Central memory CD8-positive, alpha-beta T cell (primary cell): ENCODE measurements at places on chromosomes 16 and 17.

DNA sequence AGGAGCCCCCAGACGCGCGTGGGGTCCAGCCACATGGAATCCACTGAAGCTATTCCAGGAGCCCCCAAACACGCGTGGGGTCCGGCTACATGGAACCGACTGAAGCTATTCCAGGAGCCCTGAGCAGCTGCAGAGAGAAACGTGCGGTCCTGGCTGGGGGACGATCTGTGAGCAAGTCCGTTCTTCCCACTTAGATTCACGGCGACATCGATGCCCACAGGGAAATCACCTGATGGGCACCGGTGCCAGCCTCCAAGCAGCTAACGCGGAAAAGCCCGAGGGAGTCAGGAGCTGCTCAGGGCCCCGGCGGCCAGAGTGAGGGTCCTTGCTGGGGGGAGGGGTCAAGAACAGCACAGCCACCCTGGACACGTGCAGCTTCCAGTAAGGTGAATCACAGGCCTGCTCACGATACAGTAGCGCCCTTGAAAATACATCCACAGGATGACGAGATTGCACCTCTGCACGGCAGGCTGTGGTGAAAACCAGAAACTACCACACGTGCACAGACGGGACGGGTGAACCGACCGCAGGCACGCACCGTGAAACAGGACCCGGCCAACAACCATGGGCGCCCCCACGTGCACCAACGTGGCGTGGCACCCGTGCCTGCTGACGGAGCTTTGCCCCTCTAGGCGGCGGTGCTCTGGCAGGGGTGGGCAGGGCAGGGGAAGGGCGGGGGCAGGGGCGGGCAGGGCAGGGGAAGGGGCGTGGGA is 77.7 kb upstream of the GNG13 start:
- DNase-seq, result no peak

DNA sequence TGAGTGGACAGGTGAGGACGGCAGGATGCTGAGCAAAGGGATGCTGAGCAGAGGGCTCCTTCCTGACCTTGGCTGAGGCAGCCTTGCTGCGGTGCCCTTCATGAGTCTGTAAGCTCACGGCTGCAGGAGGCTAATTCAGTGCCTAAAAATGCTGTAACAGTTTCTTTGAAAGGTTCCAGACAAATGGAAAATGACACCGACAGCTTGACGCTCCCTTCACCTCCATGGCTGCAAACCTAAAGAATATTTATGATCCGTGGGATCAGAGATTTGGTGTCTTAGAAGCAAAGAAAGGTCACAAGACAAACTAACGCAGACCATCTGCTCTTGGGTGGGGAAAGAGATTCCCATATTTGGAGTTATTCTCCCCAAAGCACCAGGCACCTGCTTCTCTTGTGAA is 28.0 kb downstream of the TOM1L2 start:
- DNase-seq, result no peak

GRCh38 chr17:48045316-48046001 is 2.7 kb upstream of the NFE2L1 start:
- DNase-seq, result no peak

DNA sequence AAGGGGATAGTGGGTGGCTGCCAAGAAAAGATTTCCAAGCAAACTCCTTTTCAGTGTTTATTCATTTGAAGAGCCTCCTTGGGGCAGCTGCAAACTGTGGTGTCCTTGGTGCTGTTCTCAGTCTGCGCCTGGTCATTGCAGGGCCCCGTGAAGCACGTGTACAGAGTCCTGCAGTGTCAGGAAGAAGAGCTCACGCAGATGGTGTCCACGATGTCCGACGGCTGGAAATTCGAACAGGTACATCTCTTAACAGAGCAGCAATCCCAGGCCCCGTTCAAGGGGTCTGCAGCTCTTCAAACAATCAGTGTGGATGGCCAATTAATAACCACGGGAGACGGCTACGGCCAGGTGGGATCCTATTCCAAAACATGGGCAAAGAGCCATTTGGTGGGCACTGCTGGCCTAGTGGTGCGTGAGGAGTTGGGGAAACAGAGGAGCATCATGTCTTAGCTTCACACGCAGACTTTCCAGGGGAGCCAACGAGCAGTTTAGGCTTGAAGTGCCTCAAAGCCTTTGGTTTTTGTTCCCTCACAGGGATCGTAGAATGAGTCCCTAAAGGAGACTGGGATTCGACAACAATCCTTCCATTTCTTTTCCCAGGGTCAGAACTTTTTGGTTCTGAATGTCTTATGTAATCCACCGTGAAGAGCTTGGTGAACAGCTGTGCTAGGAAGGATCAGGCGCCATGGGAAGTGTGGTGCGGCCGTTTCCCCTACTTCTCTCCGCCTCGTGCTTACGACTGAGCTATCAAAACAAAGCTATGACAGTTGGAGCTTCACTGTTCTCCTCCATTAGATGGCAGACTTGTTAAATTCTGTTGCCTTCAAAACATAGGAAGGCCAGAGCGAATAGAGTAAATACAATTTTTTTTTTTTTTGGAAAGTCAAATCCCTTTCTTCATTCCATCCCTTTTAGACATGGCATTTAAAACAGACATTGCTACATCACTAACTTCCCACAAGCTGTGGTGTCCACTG is 12.6 kb downstream of the KCTD2 start:
- no peak for DNase-seq

DNA sequence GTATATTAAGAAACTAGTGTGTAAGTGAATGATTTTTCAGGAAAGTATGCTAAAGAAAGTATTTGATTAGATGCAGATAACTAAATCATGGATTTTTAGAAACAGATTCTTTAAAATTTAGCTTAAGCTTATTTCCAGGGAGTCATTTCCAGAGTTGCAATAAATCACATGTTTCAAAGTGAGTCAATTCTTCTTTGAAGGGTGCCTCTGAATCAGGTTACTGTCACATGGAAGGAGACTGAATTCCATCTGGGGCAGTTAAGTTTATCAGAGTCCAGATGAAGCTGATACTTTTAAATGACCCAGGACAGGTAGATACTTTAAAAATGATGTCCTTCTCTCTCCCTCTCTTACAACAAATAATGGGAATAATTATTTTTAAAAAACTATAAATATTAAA is 5.0 kb downstream of the MFSD11 start:
- DNase-seq, result no peak

GRCh38 chr17:68613739-68614298 is 12.7 kb upstream of the FAM20A start:
- no peak for DNase-seq

DNA sequence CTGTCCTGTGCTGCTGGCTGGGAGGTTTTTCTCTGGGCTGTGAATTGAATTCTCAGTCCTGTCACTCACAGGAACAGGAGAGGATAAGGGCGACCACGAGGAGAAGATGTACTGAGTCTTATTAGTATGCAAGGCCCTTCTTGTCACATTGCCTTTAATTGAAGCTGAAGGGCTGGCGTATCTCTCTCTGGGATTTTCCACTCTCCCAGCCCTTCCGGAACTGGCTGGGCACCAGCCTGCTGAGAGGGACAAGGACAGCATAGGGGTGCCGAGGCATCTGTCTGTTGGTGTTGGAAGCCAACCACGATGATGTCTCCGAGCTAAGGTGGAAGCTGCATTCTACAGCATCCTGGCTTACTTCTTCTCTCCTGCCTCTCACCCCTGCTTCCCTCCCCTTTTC is 33.2 kb downstream of the GPRC5B start:
- DNase-seq, result no peak

GRCh38 chr17:31373150-31374093 is 18.1 kb upstream of the RAB11FIP4 start:
- DNase-seq, result no peak

GRCh38 chr17:38870259-38871165 is 654 bp downstream of the LASP1 start:
- DNase-seq, result peak; percentile 45
